Heart right ventricle (tissue), 16 donors: ENCODE measurements at places on chromosomes 5 and 9. TPM values are rescaled to one million over a fixed set of nuclear protein-coding genes. Genes with fewer than 3 reads are reported as not detected.

Gene ZNF483
- 2.7 TPM for total RNA-seq

DNA sequence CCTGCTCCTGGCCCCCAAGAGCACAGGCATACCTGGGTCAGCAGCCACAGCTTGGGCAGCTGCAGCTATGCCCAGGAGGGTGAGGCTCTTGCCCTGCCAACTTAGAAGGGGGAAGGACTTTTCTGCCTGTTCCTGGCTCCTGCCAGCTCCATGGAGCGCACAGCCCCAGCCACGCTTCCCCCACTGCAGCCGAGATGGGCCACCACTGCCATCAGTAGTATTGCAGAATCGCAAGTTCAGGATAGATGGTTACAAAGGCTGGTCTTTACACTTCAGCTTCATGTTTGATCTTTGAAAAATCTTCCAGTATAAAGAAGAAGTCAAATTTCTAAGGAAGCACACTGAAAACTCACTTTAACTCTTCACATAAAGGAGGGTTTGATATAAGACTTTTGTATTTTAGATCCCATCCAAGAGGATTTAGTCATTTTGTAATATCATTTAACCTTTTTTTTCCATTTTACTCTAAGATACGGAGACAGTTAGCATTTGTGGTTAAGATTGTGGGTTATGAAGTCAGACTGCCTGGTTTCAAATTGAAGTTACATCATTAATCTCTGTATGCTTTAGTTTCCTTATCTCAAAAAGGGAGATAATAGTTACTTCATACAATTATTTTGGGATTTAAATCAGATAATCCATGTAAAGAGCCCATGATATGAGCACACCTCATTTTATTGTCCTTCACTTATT lies 81.8 kb downstream of the NLN start:
- no peak for DNase-seq

DNA sequence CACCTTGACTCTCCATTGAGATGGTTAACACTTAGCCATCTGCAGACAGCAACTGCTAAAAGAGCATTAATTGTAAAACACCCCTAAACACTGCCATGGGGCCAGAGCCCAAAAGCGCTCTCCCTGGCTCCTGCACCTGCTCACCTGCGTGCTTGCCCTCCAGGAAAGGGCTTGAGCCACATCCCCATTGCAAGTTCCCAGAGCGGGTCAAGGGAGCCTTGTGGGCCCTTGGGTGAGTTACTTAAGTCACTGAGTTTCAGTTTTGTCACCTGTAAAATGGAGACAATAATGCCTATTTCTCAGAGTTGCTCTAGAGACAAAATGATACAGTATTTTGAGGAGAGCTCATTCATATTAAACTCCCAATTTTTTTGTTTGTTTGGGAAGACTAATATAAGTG lies 967.8 kb downstream of the PTPRD start:
- DNase-seq: no peak

- no peak for DNase-seq
Measured at GRCh38 chr5:123543438-123543837, 31.5 kb downstream of the CSNK1G3 start.
